ENCODE measurements at places on chromosomes 4 and X.

DNA sequence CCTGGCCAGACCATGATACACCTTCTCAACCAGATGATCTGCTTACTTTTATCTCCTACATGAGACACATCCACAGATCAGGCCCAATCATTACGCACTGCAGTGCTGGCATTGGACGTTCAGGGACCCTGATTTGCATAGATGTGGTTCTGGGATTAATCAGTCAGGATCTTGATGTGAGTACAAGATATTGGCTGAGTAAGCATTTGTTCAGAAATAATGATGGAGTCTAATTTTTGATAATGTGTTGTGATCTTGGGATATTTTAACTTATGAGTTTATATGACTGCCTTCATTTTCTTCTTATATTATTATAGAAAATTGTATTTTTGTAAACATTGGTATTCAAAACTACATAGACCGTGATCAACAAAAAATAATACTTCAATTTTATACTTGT is 39.4 kb downstream of the SLC10A6 start:
- no peak for DNase-seq

- DNase-seq = no peak
Measured at GRCh38 chrX:47530049-47530448, 31.0 kb upstream of the ARAF start.

GRCh38 chr4:16023776-16024408 is 59.9 kb downstream of the PROM1 start:
- DNase-seq = peak; percentile 60

GRCh38 chr4:18389115-18389514 is 367.6 kb upstream of the LCORL start:
- DNase-seq = no peak

DNA sequence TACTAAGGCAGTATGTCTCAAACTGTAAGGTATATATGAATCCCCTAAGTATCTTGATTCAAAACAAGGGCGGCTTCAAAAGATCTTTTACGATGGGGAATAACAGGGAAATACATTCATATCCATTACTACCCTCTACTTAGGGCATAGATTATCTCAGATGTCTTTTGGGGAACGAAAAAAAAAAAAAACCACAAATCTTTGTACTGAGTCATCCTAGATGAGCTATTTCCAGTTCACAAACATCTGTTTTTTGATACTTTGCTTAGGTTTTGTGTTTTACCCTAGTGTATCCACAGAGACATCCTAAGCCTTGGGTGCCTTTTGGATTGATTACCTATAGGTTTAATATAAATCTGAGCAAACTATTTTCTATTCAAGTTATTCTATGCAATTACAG is 457.2 kb downstream of the NLGN4X start:
- no peak for DNase-seq

DNA sequence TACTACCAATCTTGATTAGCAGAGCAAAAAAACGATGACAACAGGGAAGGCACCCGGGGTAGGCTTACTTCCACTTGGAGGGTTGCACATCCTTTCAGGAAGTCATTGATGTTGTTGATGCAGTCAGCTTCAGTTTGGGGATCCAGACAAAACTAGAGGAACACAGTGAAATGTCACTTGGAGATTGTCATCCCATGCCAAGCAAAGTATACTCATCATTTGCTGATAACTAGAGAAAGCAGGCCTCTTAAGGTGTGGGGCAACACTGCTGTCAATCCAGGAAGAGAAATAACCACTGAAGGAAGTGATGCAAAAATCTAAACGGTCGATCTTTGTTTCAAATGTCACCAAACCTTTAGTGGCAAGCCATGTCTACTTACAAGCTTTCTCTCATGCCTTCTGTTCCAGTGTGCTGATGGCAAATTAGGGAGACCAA is 1.4 kb downstream of the ARHGEF6 start:
- DNase-seq = no peak

DNA sequence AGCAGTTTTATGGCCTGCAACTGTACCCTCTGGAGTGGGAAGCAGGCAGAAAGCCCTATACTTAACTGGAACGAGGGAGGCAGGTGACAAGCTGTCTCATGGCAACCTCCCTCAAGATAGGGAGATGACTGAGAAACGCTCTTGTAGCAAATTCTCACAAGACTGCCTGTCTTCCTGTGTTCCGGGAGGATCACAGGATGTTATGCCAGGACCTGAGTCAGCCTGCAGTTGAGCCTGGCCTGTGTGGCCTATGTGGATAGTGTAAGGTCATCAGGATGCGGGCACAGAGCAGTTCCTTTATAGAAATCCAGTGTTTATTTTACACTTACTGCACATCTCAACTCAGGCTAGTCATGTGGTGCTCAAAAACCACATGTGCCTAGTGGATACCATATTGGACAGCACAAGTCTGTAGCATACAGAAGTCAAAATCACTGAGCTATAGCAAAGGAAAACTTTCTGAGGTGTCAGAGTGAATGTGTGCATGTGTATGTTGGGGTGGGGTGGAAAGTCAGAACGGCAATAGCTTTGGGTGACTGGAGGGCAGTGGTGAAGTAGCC is 25.2 kb downstream of the TAF7L start:
- DNase-seq = peak; percentile 23

GRCh38 chr4:63919636-63920365 is 489.4 kb downstream of the TECRL start:
- DNase-seq = no peak

- no peak for DNase-seq
Measured at GRCh38 chr4:101163936-101164335, 183.4 kb downstream of the PPP3CA start.

- DNase-seq = no peak
Measured at GRCh38 chr4:93183576-93183975, 645.0 kb upstream of the ATOH1 start.

DNA sequence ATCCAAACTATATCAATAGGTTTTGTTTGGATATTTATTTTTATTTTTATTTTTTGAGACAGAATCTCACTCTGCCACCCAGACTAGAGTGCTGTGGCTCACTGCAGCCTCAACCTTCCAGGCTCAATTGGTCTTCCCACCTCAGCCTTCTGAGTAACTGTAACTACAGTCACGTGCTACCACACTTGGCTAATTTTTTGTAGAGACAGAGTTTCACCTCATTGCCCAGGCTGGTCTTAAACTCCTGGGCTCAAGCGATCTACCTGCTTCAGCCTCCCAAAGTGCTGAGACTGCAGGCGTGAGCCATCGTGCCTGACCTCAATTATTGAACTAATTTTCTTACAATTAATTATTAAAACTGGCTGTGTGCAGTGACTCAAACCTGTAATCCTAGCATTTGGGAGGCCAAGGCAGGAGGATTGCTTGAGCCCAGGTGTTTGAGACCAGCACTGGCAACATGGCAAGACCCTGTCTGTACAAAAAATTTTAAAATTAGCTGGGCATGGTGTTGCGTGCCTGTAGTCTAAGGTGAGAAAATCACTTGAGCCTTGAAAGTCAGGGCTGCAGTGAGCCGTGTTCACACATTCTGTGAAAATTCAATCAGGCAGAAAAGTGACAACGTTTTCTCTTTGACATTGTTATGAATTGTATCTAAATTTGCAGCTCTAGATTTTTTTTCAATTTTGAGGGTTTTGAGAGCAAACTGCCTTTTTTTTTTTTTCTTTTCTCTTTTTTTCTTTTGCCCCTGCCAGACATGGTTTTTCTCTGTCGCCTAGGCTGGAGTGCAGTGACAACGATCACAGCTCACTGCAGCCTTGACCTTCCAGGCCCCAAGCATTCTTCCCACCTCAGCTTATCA is 66.0 kb downstream of the UBE2K start:
- no peak for DNase-seq

DNA sequence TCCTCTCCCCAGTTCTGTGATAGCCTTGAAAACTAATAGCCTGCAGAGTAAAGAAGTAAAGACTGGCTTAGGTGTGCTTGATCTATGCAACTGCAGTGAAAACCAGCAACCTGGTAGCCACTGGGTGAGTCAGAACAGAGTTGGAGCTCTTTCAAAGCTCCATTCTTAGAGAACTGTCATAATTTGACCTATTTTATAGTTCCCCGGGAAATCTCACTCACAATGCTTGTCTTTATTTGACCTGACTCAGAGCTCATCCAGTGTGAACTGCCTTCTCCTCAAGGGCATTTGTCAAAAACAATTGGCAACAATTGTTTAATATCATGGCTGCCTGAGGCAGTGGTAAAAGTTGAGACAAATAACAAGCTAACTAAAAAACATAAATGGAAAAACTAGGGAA is 213.0 kb upstream of the NHS start:
- DNase-seq = no peak

- DNase-seq = no peak
Measured at GRCh38 chr4:114132830-114133229, 153.4 kb upstream of the ARSJ start.

- DNase-seq = no peak
Measured at GRCh38 chrX:37767430-37767829, 12.4 kb upstream of the CYBB start.

GRCh38 chr4:1075809-1076699 is 37.3 kb downstream of the RNF212 start:
- DNase-seq = no peak

DNA sequence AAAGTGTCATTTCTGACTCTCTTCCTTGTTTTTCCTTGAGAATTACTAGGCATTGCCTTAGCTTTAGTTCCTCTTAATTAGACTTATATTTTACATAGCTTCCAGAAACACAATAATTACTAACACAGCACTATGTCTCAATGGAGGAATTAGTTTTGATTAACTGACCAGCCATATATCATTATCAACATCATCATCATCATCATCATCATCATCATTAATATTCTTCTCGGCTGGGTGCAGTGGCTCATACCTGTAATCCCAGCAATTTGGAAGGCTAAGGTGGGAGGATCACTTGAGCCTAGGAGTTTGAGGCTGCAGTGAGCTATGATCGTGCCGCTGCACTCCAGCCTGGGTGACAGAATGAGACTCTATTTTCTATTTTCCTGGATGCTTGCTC is 2.7 kb upstream of the SLC25A5 start:
- no peak for DNase-seq

DNA sequence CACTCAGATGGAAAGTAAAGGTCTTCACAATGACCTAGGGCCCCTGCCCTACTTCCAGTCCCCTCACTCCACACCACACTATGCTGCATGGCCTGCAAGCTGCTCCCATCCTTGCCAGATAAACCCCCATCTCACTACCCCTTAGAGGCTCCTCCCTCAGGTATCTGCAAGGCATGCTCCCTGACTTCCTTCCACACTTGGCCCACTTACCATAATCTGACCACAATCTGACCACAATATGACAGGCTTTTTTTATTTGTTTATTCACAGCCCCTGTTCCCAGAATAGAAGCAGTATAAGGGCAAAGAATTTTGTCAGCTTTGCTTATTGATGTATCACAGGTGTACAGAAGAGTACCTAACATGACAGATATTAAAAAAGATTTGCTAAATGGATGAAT is 124.7 kb downstream of the CAMK2D start:
- peak; percentile 31 for DNase-seq

DNA sequence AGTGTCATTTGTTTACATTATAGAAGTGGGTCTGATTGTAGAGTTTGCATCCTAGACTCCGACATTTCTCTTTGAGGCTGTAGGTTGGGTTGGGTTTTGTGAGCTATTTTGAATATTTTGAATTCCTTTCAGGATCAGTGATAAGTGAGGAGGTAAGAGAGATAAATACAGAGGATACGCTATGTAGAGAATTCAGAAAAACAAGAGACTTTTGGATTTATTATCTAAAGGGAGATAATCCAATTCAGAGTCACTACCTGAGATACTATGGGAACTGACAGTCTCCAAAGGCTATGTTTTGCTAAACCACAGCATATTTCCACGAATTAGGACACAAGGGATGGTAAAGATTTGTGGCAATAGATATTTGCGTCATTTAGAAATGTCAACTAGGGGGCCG is 16.9 kb upstream of the RAP2C start:
- no peak for DNase-seq

Data from GM03348 (cell line).